Stimulated activated CD4-positive, alpha-beta T cell treated with anti-CD3 and anti-CD28 coated beads, Interleukin-1b, Interleukin-23, amount 100 ng/mL, for 4 hours (primary cell): ENCODE measurements at places on chromosomes 13 and 19.
A peak's percentile ranks its signal among the peaks of the same experiment; 100 is the strongest.

DNA sequence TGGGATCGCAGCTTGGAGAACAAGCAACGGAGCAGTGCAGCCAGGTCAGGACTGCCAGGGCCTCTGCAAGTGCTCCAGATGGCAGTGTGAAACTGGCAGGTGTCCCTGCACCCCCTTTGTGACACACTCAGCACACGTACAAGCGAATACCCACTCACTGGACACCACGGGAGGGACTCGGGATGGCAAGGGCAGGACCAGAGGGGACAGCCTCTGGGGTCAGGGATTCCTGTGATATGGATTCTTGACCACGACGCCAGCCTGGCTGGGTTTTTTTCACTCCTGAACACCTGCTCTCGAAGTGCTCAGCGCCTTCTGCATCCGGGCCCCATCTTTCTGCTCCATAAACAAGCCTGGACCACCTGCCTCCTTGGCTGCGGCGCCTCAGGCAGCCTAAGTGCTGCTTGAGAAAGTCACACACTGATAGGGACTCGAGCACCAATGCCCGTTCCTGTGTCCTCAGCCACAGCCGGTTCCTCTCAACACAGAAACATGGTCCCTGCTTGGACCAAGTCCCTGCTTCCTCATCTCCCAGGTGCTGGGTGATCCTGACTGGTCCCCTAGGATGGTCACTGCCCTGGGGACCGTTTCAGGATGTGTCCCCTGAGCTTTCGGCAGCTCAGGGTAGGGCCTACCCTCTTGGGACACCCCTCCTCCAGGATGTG, 22.0 kb downstream of the ELAVL1 start:
- DNase-seq: no peak

DNA sequence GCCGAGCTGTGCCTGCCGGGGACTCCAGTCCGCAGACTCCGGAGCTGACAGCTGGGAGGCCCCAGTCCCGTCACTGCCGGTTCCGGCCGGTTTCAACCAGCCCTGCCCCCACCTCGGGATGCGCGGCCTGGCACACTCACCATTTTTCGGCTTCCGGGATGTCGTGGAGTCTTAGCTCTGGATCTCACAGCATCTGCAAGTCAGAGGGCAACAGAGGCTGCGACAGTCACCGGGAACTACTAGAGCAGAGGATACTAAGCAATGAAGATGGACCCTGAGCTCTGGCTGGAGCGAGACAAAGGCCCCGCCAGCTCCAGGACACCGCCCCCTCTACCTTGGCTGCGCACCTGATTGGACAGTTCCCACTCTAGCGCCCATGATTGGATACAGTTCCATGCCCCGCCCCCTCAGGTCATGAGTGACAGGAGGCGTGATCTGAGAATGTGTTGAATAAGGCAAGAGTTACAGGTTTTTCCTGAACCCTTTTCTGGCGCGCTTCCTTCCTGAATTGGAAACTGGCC, at the start of gene ZNF682:
Gene ZNF682, minus strand, starts transcription at position 303 of the 521 bp plus-strand sequence. Its CDS starts 160 bp downstream, at position 143.
- DNase-seq: peak; percentile 89

DNA sequence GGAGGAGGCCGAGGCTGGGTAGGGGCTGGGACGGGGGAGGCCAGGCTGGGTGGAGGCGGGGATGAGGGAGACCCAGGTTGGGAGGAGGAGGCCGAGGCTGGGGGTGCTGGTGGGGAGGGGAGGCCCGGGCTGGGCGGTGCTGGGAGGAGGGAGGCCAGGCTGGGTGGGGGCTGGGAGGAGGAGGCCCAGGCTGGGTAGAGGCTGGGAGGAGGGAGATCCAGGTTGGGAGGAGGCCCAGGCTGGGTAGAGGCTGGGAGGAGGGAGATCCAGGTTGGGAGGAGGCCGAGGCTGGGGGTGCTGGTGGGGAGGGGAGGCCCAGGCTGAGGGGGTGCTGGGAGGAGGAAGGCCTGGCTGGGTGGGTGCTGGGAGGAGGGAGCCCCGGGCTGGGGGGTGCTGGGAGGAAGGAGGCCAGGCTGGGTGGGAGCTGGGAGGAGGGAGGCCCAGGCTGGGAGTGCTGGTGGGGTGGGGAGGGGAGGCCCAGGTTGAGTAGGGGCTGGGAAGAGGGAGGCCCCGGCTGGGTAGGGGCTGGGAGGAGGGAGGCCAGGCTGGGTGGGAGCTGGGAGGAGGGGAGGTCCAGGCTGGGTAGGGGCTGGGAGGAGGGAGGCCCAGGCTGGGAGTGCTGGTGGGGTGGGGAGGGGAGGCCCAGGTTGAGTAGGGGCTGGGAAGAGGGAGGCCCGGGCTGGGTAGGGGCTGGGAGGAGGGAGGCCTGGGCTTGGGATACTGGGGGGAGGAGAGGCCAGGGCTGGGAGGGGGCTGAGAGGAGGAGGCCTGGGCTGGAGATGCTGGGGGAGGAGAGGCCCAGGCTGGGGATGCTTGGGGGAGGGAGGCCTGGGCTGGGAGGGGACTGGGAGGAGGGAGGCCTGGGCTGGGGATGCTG, 10.7 kb downstream of the TPGS1 start:
- DNase-seq: no peak

DNA sequence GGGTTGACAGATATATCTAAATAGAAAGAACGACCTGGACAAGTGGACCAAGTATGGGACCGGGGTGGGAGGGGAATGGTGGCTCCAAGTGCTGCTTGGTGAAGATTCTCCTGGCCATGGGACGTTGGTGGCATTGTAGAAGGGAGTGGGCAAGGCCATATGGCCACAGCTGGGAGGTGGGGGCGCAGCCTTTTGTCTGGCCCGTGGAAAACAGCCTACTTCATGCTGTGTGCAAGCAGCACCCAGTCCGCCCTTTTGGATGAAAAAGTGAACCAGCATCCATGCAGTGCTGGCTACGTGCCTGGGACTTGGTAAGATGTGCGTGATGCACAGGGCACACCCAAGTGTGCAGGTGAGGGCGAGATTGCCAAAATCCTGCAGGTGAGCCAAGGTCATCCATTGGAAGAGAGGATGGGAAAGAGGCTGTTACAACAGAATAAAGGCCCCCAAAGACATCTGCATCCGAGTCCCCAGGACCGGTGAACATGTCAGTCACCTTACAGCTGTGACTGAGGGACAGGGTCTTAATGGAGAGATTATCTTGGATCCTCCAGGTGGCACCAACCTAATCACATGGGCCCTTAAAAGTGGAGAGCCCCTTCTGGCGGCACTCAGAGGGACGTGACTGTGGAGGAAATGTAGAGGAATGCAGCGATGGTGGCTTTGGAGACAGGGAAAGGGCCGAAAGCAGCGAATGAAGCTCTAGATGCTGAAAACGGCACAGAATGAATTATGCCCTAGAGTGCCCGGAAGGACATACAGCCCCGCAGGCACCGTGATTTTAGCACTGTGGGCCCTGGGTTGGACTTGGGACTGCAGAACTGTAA, 40.8 kb downstream of the TEX29 start:
- no peak for DNase-seq

GRCh38 chr19:52335768-52336116, 301 bp upstream of the ZNF610 start:
- no peak for DNase-seq

DNA sequence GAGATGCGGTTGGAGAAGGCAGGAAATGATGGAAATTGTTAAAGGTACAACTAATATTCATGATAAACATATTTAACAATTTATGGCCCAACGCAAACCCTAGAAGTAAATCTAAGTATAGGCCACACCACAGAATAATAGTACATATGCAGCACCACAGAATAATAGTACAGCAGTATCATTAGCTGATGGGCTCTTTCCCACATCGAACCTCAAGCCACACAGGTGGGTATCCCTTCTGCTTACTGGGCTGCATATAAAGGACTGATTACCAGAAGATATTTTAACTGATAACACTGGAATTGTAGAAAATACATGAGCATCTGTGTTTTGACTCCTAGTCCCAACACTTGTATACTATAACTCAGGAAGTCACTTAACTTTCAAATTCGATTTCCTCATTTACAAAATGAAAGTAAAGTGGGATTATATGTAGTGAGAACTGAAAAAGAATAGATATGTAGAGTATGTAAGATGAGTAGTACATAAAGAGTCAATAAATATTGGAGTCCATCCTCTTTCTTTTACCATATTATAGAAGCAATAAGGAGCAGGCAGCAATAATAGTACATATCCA, 91.5 kb downstream of the TSC22D1 start:
- no peak for DNase-seq

DNA sequence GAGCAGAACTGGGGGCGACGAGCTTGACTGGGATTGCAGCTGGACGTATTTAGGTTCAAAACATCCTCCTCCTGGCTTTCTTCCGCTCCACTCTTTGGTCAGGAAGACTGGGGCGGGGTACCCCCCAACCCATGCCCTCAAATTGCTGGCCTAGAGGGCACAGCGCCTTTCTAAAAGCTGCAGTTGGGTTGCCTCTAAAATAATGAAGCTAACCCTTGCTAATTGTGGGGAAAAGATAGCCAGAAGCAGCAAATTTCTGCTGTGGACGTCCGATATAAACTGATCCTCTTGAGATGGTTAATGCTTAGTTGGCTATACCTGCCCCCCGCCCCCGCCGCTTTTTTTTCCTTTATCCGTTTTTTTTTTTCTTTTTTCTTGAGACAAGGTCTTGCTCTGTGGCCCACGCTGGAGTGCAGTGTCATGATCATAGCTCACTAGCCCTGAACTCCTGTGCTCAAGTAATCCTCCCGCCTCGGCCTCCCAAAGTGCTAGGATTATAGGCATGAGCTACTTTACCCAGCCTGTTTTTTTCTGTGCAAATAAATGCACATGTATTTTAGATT, 754 bp upstream of the CHERP start:
- DNase-seq: no peak

GRCh38 chr13:60019119-60019993, 144.4 kb downstream of the DIAPH3 start:
- DNase-seq: no peak

DNA sequence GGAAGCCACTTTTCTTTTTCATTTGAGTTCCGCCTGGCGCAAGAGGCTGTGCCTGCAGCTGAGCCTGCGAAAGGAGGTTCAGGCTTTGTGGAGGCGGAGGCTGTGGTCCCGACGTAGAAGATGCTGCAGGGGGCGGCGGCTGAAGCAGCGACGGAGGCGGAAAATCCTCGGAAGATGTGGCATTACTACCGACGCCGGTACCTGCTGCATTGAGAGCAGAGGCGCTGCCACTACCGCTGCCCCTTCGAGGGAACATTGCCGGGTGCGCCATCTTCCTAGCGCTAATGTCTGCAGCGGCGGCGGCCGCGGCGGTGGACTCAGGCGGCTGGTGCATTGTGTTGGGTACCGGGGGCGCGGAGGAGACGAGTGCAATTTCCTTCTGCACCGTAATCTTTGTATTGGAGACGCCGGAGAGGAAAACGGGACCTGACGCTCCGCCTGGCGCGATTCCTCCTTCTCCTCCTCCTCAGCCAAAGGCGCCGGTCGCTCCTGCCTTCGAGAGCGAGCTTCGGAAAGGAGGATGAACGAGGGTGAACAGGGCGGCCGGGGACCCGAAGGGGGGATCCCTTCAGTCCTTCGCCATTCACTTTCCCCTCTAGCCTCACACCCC, at the start of gene TSC22D1:
Gene TSC22D1, minus strand, starts transcription at position 590 of the 610 bp plus-strand sequence. Its CDS starts 256 bp downstream, at position 334.
- peak; percentile 42 for DNase-seq

DNA sequence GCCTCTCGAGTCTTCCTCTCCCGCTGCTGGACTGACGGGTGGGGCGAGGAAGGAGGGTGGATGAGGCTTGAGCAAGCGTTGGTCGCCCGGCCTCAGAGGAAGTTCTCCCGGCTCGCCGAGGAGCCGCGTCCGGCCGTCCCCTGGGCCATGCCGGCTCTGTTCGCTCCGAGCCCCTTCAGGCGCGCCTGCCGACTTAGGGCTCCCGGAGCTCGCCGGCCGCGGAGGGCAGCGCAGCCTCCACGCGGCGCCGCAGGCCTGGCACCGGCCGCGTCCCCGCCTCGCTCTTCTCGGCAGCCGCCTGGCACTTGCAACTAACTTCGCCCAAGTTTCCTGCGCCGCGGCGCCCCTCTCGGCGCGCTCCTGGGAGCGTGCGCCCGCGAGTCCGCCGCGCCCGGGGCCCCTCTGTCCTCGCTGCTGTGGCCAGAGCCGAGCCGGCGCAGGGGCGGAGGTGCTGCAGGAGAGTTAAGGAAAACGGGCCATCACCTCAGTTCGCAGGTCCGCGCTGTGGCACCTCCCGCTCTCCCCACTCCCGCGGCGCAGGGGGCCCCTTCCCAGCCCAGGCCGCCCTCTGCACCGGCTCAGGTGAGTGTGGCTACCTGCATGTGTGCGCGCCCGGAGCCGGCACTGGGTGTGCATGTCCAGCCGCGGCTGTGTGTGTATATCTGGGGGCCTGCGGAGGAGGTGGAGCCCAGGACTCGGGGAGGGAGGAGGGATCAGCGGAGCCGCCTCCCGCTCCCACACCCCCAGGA, 641 bp upstream of the SOX21 start:
- no peak for DNase-seq

- DNase-seq: no peak
These were observed 61.1 kb upstream of the TPM4 start for GRCh38 chr19:16014923-16015804.

GRCh38 chr13:98111168-98112098, 31.5 kb upstream of the FARP1 start:
- no peak for DNase-seq

- DNase-seq: no peak
These were observed 10.3 kb downstream of the ZNF787 start for GRCh38 chr19:56110515-56111448.

GRCh38 chr13:94992036-94992960, 280.0 kb upstream of the SOX21 start:
- DNase-seq: no peak

- DNase-seq: no peak
These were observed 70.3 kb downstream of the MAP4K1 start for GRCh38 chr19:38547421-38547820.

GRCh38 chr19:16608290-16608739, 19.7 kb downstream of the MED26 start:
- DNase-seq: no peak

- DNase-seq: no peak
These were observed 23.3 kb upstream of the SPART start for GRCh38 chr13:36369268-36370107.

- DNase-seq: no peak
These were observed 13.5 kb downstream of the PPP1R13L start for GRCh38 chr19:45391346-45391745.

DNA sequence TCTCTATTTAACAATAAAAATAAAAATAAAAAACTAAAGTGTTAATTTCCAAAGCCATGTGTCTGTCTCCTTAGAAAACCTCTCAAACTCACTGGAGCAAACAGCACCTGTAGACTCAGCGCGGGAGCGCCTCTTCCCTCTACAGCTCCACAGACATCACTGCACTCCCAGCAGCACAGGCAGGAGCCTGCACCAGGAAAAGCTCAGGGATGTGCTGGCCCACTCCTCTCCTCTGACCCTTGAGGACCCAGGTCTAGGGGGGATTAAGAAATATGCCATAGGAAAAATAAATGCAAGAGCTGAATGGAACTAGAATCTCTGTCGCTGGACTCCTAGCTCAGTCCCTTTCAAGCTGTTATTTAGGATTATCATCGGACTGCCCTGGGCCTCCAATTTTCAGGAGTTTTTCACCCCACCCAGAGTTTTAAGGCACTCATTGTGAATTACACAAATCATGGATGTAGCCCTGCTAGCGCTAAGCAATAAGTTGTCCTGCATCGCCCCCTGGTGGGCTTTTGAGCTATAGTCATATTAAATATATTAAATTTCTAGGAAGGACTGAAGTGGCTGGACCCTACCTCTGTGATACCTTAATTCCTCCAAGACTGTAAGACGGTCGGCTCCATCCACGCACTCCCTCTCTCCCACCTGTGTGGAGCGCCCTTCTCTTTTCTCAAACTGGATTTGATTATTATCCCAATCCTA, 333.9 kb downstream of the UQCRFS1 start:
- DNase-seq: peak; percentile 13
